ENCODE measurements at places on chromosomes 7 and 10.

GRCh38 chr7:137626469-137627067 is 220.2 kb downstream of the DGKI start:
- peak; percentile 3 for DNase-seq

GRCh38 chr7:14960721-14961120 is 58.2 kb upstream of the DGKB start:
- no peak for DNase-seq

DNA sequence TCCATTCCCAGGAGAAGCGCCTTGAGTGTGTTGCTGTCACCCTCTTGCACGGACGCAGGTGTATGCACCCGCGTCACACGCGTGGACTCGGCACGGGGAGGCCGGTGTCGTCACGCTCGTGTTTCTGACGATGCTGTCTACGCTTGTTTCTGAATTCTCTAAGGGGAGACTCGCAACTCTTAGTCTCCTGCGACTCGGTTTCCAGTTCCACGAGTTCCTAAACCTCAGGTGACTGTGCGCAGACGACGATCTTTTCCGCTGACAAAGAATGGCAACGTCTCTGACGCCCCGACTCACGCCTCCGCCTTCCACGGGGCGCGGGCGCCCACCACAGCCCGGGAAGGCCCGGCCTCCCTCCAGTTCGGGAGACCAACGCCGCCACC is 579 bp downstream of the IDI1 start:
- no peak for DNase-seq

DNA sequence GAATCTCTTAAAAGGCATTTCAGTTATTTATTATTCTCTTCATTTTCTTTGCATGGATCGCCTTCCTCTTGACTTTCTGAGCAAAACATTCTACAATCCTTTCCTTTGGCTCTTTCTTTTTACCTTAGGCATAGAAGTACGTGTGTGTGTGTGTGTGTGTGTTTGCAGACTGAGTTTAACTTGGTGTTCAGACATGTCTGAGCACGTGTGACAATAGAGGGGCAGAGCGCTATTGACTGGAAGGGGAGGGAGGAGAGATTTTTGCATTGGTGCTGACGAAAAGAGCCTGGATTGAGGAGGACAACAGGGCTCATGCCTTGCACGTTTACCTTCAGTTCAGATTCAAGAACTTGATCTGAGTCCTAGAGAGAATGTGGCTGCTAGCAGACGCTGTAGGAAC is 129.8 kb downstream of the SEC23IP start:
- DNase-seq, result no peak

GRCh38 chr10:33157103-33157502 is 177.4 kb downstream of the NRP1 start:
- DNase-seq, result no peak

DNA sequence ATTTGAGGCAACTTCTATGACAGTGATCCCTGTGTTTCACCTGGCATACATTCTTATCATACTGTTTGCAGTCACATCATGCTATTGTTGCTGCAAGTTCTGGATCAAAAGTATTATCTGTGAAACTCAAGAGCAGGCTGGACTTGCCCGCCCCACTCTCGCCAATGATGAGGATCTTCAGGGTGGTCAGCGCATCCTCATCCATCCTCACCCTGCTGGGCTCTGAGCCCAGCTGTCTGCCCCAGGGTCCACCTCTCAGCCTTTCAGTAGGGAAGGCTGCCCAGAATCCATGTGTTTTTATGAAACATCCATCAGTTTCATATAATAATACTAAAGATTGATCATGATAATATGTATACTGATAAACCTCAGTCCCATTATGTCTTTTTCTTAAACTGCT is 55.4 kb upstream of the KIF5B start:
- DNase-seq, result no peak

GRCh38 chr7:105808703-105809590 is 67.5 kb downstream of the ATXN7L1 start:
- no peak for DNase-seq

DNA sequence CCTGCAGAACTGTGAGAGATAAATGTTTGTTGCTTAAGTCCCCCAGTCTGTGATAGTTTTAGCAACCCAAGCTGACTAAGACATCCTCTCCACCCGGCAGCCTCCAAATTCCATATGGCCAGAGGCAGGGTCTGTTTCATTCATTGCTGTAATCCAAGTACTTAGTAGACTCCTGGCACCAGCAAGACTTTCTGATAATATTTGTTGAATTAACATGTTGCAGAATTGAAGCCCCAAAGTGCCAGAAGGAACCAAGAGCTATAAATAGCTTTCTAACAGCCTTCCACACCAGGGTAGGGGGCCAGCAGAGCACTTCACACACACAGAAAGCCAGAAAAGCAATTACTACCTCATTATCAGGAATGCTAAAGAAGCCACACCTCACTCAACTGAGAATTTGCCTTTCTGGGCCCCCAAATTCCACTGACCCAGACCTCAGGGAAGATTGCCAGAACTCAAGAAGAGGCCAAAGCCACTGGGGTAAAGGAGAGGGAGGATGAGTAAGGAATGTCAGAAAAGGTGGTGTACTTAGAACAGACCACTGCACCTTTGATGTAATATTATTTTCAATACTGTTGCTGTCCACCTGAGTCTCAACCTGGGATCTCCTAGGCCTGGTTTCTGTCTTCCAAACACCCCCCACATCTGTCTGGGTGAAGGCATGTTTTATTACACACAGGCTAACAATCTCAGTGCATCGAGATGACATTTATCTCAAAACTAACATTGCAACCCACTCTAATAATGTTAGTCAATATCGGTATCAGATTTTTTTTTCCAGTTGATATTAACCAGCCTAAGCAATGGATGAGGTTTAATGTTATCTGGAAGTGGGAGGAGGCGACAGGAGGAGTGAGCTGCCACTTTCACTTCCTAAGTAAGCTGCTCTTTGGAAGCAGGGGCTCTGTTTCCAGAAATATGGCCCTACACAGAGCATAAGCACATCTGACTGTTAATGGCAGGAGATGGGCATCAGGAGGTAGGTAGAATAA is 5.5 kb downstream of the NOD1 start:
- DNase-seq, result no peak

DNA sequence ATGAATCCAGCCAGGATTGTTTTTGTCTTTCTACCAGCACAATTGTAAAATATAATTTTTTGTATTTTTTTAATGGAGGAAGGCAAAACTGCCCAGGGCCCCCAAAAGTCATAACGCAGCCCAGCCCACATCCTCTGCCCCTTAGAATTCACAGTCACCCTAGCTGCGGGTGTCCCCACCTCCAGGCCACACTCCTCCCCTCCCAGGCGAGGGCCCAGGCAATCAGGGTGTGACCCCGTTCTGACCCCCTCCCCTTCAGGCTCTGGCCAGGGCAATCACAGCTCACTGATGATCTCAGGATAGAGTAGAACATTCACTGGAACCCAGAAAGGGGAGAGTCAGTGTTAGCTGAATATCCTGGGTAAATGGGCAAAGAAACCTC is 92.0 kb upstream of the MACROH2A2 start:
- no peak for DNase-seq

DNA sequence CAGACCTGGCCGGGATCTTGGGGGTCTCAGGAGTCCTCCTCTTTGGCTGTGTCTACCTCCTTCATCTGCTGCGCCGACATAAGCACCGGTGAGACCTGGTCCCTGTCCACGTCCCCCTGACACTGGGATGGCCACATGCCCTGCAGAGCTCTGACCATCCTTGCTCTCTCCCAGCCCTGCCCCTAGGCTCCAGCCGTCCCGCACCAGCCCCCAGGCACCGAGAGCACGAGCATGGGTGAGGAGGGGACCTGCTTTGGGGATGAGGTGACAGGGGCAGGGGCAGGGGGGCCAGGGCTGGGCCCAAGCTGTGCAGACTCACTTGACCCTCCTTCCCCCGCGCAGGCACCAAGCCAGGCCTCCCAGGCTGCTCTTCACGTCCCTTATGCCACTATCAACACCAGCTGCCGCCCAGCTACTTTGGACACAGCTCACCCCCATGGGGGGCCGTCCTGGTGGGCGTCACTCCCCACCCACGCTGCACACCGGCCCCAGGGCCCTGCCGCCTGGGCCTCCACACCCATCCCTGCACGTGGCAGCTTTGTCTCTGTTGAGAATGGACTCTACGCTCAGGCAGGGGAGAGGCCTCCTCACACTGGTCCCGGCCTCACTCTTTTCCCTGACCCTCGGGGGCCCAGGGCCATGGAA is 959 bp downstream of the PVRIG start:
- DNase-seq, result no peak

- DNase-seq, result no peak
Observed at GRCh38 chr7:130364451-130364850, 15.8 kb upstream of the CPA1 start.

GRCh38 chr10:33133557-33133956 is 175.5 kb upstream of the ITGB1 start:
- DNase-seq, result no peak

DNA sequence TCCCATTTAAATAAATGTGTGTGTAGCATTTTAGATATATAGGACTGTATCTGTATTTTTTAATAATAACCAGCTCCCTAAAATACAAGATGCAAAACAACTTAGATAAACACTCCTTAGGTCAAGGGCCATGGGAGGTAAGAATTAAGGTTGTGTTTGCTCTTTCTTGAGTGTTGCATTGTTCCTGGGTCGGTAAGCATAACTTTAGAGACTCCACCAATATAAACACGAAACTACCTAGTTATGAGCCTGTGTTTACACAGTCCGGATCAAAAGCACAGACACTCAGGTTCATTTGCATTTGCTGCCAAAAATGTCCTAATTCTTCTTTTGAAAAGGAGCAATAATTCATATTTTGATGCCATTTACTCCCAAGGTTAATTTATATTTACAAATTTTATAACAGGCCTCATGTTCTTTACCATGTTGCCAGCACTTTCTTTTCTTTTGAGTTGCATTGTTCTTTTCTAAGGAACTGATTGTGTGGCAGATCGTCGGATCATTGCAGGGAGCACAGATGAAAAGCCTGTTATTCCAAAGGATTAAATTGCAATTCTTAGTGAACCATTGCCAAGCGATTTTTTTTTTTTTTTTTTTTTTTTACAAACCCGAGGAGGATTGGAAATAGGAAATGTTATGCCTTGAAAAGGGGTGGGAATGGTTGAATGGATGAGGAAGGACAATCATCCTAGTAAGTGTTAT is 45.8 kb upstream of the GLCCI1 start:
- DNase-seq, result no peak

GRCh38 chr7:158541346-158542010 is 46.1 kb downstream of the PTPRN2 start:
- DNase-seq, result no peak

DNA sequence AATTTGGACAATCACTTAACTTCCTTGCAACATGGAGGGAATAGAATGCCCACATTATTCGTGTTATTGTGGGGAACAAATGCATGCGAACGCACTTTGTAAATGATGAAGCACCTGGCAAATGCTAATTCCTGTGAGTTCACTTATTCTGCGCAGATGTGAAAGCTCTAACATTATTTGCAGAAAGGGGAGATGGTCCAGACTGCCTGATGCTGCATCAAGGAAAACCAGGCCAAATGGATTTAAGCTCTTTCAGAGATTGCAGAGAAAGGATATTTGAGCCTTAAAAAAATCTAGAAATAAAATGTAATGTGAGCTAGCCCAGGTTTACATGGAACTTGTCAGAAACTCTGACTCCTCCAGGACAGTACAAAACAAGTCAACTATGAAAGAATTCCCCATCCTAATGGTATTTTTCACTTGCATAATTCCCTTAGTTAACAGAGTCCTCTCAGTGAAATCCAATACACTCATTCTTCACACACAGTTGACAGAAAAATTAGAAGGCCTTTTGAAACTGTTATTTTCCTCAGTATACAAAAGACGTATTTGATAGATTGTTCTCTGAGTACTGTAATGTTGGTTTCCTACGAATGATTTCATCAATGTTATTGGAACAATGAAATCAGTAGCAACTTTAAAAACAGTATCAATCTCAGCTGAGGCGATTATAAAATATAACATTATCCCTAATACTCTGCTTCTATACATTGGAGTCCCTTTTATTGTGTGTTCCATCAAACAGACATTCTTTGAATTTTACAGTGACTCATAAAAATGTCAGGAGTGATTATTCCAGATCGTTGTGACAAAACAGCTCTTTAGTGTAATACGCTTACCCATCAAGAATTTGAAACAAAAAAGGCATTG is 136.3 kb upstream of the ANK3 start:
- no peak for DNase-seq

GRCh38 chr7:36723951-36724664 is at the start of gene AOAH:
Gene AOAH, minus strand, starts transcription at chr7:36724494. Its CDS starts 346 bp downstream, at chr7:36724148.
- no peak for DNase-seq

GRCh38 chr10:86182150-86182549 is 184.4 kb downstream of the GRID1 start:
- DNase-seq, result no peak

DNA sequence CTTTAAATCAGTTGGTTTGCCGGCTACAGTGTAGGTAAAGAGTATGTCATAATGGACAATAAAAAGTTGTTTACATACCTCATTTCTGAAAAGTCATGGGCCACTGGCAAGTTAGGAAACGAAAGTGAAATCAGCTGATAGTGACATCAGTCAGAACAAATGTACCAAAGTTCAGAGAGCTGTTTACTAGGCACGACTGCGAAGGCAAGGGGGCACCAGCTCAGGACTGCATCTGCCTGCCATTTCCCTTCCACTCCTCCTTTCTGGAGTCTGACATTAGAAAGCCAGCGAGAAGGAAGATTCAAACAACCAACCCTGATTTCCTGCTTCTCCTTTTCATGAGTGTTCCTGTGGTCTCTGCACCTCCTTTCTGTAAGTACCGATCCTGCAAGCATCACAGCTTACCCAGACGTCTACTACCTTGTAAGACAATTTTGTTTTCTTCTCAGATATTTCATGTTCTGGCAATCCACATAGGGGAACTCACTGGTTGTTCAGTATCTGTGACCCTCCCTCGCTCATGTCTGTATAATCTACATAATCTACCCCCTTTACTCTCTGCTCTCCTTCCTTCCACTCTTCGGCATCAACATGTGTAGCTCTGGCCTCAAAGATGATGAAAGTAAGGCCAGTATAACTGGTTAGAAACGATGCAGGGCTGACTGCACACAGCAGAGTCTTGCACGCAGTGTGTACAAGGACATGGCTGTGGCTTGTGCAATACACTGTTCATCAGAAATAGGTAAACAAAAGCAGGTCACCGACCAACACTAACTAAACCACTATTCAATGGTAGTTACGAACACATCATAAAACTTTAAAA is at the start of gene TMEM140:
Gene TMEM140 (plus strand): TSS at position 174 of the 823 bp plus-strand sequence. CDS start 16,370 bp downstream, outside the sequence.
- DNase-seq, result no peak

- DNase-seq, result no peak
Observed at GRCh38 chr7:106365252-106366005, 80.6 kb upstream of the NAMPT start.

DNA sequence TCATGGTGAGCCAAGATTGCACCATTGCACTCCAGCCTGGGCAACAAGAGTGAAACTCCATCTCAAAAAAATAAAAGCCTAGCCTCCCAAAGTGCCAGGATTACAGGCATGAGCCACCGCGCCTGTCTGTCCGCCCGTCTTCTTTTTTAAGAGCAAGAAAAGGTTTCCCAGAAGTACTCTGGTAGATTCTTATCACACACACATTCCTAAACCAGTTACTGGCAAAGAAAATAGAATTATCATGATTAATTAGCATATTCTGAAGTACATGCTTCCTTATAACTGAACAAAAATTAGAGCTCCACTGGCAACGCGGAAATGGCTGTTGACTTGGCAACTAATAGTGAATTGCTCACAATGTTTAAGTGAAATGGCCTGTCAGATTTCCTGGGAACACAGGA is 87.0 kb downstream of the ADK start:
- no peak for DNase-seq

Data from NCI-H1048 (cell line).